ENCODE measurements at places on chromosomes 2 and 18.

- DNase-seq = no peak
Measured at GRCh38 chr2:216017365-216017764, 4.0 kb upstream of the MREG start.

- DNase-seq = no peak
Measured at GRCh38 chr2:32058130-32058529, 5.2 kb upstream of the SPAST start.

- DNase-seq = no peak
Measured at GRCh38 chr18:76499637-76500340, 4.7 kb upstream of the ZNF516 start.

DNA sequence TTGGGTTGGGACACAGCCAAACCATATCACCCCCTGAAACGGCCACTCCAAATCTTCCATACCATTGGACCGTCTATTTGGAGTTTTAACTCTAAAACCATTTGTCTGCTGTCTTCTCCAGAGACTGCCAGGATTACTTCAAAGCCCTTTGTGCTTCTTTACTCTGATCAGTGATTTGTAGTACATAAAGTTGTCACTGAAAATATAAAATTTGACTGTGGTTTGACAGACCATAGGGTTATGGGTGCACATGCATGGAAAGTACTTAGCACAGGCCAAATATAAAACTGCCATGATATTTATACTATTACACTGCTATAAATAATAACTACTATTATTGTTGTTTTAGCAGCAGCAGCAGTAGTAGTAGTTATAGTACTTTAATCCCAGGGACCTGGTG, 53.7 kb upstream of the AQP4 start:
- DNase-seq = no peak

GRCh38 chr2:137924019-137924418, 40.3 kb upstream of the HNMT start:
- DNase-seq = no peak

DNA sequence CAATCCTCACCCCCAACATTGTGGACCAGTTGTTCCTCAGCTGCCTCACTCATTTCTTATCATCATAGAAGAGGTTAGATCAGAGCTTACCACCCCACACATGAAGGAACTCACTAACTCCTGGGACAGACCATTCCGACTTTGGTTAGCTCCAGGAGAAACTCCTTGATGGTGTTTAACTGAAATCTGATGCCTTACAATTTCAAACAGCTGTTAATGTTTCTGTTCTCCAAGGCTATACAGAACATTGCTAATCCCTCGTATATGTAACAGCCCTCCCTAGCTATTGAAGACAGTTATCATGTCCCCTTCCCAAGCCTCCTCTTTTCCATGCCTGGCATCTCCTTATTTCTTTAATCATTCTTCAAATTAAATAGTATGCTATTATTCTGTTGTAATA, 14.8 kb downstream of the ERBB4 start:
- no peak for DNase-seq

GRCh38 chr2:85684806-85685205, 9.4 kb upstream of the GNLY start:
- no peak for DNase-seq

GRCh38 chr2:8086357-8086756, 595.5 kb upstream of the ID2 start:
- no peak for DNase-seq

DNA sequence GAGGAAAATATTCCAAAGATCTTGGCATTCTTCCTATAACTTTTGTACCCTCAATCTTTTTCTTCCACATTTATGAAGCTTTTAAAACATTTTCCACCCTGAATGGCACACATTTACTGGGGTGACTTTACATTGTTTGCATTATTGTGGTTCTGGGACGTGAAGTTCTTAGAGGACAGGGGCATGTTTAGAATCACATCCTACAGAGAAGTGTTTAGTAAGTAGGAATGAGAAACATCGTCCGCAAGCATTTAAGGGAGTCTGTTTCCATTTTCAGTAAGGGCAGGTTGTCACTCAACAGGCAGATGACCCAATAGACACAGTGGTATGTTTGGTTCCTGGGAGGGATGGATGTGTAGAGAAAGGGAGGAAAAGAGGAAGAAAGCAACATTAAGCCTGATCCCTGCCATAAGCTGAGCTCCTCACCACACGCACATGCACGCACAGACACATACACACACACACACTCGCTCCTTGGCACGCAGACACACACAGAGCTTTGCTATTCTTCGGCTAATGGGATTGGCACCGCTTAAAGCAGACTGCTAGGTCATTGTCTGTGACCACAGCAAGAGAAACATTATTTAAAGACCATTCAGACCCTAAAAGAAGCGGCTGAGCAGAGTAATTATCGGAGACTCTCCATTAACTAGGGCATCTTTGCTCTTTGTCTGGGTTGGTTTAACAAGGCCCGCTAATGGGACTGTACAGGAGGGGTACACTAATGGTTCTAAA, 14.2 kb upstream of the PLEKHM3 start:
- no peak for DNase-seq

GRCh38 chr2:142942690-142943089, 65.2 kb downstream of the KYNU start:
- no peak for DNase-seq

- no peak for DNase-seq
Measured at GRCh38 chr2:213806125-213806726, 522.0 kb downstream of the SPAG16 start.

DNA sequence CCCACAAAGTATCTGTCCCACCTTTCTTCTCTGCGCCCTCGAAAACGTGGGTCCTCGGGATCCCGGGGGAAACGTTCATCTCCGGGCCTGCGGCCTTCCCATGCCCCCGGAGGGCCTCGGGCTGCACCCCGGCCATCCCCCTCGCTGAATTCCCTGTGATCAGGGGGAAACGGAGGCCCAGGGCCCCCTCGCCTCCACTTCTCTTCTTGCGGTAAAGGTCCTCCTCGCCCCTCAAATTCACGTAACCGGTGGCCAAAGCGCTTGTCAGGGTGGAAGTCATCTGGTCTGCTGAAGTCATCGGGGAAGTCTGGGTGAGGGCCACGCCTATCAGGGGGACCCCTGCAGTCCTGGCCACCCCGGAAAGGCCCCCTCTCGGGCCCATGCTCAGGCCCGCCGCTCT, 12.3 kb downstream of the SFT2D3 start:
- no peak for DNase-seq

DNA sequence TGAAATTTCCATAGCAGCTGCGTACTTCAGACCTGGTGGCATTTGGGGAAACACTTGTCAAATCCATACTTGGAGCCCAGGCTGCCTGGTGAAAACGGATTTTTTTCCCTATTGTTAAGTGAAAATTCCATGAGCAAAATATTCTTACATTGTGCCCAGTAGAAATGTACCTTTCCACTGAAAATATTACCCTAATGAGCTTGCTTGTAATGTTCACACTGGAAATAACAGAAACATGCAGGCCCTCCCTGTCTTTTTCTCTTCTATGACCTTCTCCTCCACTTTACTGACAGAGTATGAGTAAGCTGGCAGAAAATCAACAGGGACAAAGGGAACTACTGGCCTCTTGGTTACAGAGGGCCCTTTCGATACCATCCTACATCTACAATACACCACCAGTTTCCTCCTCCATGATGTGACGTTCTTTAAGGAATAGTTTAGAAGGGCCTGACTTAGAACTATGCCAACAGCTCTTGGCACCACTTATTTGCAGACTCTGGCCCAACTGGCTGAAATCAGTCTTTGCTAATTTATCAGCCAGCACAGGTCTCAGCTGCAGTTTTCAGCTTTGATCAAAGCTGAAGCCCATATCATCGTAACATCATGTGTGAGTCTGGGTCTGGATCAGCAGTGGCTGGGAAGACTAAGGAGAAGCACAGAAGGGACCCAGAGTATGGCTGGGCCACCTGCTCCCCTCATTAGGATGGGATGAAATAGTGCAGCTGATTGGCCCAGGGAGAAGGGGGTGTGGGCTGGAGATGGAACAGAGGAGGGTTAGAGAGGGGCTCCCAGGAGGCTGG, 272.2 kb upstream of the ID2 start:
- no peak for DNase-seq

DNA sequence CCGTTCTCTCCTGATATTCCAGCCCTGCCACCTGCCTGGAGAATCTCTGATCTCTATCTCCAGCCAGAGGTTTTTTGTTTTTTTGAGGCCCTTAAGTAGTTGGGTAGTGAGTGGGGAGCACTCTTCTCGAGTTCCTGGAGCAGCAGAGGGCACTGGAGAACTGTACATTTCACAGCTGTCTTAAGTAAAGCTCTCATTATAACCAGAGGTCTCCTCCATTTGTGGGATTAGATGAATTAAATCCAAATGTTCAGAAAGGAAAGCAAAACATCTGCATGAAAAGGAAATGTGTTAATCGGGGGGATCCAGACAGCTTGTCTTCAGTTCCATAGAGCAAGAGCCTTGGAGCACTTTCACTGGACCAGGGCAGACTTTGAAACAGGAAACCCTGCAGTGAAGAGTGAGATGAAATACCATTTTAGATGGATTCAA, 32.8 kb downstream of the AOX1 start:
- DNase-seq = no peak
